WERI-Rb-1 (cell line): ENCODE measurements at places on chromosomes 5 and 9.
A peak's percentile ranks its signal among the peaks of the same experiment; 100 is the strongest.

DNA sequence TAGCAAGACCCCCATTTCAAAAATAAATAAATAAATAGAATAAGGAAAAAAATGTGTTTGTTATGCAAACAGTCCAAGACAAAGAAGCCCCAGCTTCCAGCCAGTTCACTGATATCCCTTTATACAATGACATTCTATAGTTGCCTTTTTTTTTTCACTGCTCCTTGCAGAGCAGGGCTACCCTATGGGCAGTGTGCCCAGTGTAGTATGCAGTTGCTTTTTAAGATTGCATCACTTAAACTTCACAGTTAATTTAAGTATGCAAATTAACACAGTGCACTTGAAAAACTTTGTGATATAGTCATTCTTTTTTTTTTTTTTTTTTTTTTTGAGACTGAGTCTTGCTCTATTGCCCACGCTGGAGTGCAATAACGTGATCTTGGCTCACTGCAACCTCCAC lies 40.8 kb upstream of the ARRDC3 start:
- no peak for DNase-seq

- DNase-seq, result no peak
Measured at GRCh38 chr5:179135441-179136215, 75.5 kb downstream of the ZNF354C start.

DNA sequence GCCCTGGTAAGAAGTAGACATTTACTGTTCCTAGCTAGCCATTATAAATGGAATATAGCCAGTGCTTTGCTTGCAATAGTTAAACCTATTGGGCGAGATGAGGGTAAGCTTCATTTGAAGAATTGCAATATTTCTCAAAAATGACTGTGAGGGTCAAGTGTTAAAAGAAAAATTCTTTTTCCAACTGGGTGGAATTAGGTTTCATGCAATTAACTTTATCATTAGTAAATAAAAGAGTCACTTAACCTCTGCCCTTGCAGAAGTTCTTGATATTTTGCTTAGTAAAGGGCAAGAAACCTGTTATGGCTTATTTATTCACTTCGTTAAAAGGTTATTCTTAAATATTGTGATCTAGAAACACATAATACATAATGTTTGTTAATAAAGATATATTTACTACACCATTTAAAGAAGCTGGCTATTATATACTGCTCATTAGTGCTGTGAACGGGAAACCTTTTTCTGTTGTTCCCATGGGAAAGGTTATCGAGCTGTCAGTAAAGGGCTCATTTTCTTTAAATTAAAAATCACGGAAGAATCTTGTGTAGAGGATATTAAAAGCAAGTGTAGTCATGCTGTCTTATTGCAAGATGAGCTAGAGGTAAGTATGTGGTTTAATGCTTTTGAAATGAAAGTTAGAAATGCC lies 370.5 kb downstream of the CSNK1G3 start:
- no peak for DNase-seq

DNA sequence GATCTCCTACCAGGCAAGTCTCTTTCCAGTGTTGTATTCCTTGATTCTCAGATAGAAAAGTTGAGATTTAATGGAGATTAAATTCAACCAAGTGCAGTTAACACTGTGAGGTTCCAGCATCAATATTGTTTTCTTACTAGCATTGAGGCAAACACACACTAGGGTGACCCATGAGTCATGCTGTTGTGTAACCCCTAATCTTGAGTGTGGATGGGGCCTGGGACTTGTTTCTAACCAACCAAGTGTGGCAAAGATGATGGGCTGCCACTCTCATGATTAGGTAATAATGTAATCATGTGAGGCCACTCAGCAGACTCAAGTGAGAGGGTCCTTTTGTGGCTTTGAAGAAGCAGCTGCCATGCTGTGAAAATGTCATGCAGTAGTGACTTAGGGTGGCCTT lies 394.2 kb downstream of the IRX2 start:
- DNase-seq, result no peak

- DNase-seq, result no peak
Measured at GRCh38 chr9:74369844-74370243, 127.3 kb upstream of the RORB start.

GRCh38 chr5:155912291-155912690 lies 414.7 kb upstream of the SGCD start:
- no peak for DNase-seq

DNA sequence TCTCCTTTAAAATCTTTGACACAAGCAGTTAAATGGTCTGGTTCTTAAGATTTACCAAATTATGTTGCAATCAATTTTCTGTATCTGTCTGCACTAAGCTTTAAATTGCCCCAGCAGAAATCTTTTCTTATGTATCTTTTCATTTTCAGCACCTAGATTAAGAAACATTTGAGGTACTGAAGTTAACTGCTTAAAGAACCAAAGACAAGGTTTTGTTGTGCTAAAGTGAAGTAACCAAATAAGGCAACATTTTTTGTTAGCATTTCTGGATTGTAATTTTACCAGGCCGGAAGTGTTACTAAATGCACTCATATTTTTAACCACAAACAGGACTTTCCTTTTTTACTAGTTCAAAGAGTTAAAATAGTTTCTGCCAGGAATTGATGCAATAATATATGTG lies 24.1 kb upstream of the MTAP start:
- no peak for DNase-seq

DNA sequence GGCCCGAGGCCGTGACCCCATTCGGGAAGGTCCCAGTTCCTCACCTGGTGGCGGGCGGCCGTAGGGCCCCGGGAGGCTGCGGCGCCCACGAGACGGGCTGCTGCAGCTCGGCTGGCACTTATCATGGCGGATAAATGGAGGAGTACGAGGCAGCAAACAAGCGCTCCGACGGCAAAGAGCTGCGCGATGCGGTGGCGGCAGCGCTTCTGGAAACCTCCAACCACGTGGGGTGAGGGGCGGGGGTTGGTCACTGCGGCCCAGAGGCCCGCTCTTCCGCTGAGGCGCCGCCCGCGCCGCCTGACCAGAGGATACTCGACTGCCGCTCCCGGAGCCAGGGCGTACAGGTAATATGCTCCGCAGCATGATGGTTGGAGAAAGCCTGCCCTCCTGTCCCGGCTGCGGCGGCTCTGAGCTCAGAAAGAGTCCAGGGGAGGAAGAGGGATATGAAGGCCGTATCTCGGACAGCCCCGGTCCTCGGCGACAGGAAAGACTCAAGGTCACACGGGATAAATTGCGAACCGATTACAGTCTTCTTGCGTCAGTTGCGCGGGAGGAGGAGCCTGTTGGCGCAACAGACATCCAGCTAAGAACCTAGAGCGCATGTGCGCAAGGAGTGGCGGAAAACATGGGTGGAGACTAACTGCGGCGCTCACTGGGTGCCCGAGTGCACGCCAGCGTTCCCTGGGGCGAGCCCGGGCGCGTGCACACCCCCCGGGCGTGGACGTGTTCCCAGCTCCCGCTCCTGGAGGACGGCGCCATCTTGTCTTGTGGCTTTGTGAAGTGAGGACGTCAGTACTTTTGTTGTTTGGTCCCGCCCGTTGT lies at the start of gene HSPA9:
HSPA9 (minus strand) TSS at position 208 of the 822 bp plus-strand sequence; CDS start at position 125, 83 bp downstream.
- peak; percentile 98 for DNase-seq

DNA sequence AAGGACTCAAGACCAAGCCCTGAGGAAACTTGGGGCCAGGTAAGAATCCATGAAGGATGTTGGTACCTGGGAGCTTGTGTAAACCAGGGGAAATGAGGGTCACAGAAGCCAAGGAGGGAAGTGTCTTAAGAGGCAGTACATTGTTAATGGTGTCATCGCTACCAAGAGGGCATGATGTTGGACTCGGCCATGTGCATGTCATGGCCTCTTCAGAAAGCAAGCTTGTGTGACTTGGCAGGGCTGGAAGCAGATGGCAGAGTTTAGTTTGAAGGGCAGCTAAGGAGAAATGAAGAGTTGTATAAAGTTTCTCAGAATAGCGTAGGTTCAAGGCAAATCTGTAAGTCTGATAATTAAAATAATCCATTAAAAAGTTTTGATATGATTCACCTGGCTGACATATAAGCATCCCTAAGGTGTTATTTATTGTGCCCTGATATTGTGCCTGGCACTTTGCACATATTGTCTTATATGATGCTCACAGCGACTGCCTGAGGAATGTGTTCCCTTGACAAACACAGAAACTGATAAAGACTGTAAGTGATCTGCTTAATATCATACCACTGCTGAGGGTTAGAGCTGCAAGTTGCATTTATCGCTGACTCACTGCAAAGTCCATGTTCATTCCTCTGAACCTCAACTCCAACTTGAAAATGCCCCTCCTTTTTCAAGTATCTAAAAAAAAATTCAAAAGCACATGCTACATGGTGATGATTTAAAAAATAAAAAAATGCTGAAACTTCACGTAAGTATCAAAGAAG lies 81.3 kb upstream of the PTPN3 start:
- DNase-seq, result no peak

DNA sequence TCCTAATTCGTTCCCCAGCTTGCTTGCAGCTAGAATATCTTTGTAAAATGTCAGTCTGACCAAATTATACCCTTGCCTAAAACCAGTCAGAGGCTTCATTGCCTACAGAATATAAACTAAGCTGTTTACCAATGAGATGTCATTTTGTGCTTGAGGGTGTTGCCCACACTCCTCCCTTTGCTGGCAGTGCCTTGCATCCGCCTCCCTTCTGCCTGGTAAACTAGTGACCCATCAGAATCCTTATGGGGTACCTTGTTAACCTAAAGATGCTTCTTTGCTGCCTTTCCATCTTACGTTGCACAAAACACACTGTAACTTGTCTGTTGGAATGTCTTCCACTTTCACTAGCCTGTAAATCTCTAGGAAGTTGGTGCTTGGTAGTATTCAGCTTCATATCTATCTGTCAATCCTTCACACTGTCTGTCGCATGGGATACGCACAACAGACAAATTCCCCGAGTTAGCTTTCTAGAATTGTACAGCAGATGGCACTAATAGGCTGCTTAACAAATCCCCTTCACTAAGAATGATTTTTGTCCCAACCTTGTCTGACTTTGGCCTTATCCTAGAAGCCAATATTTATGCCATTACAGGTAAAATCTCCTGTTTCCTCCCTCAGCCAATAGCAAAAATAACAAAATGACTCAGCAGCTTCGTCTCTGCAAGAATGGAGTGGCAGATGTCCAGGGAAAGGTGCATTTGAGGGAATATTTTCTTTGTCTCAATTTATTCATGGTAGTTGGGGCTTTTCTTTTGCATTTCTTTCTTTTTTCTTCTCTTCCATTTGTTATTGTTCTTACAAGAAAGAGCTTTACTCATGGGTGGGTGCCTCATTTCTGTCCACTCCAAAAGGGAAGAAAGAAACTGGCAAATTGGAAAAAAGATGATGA lies 3.0 kb downstream of the NUDT2 start:
- peak; percentile 17 for DNase-seq

- peak; percentile 47 for DNase-seq
Measured at GRCh38 chr5:150112201-150113046, 26.1 kb upstream of the CSF1R start.

DNA sequence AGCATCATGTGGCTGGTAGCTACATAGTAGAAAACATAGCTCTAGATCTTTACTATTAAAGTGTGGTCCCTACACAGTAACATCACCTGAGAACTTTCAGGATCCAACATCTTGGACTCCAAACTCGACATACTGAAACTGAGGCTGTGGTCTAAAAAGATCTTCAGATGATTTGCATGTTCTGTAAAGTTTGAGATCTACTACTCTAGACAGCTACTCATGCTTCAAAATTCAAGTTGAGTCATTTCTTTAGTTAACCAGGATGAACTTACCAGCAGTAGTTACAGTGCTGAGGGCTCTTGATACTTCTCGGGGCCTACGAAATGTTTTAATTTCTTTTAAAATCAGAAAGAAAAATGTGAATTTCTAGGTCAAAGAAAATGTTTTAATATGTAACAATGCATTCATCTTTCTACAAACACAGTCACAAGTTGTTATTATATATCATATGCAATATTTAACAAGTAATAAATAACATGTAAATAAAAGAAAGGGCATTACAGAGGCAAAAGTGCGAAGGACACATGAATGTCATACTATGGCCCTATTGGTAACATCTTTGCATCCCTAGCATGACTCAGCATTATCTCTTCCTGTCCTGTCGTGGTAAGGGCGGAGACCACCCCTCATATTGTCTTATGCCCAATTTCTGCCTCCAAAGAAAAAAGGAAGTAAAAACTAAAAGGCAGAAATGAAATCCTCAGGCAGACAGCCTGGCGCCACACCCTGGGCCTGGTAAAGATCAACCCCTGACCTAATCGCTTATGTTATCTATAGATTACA lies 563.9 kb upstream of the TLE4 start:
- no peak for DNase-seq

GRCh38 chr5:77140350-77140749 lies 53.3 kb upstream of the ZBED3 start:
- DNase-seq, result no peak

GRCh38 chr5:142758062-142758795 lies 11.9 kb upstream of the ARHGAP26 start:
- no peak for DNase-seq

DNA sequence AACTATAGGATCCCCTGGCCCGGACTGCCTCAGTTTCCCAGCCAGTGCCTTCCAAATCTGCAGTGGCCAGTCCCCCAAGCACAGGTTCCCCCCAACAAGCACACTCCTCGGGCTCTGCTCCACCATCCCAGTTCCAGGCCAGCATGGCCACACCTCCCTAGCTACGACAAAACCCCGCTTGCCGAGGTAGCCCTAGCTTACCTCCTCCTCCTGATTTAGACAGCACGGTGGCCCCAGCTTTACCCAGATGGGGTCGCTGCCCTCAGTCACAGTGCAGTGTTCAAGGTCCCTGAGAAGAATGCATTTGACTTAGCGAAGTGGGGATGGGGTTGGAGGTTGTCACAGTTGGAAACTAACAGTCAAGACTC lies 40.8 kb upstream of the GARNL3 start:
- no peak for DNase-seq

DNA sequence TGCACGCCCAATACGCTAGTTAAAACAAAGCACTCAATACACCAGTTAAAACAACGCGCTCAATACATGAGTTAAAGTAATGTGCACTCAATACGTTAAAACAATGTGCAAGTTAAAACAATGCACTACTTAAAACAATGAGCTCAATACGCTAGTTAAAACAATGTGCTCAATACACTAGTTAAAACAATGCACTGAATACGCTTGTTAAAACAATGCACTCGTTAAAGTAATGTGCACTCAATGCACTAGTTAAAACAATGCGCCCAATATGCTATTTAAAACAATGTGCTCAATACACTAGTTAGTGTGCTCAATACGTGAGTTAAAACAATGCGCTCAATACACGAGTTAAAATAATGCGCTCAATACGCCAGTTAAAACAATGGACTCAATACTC lies 185.0 kb downstream of the TRIO start:
- DNase-seq, result no peak

DNA sequence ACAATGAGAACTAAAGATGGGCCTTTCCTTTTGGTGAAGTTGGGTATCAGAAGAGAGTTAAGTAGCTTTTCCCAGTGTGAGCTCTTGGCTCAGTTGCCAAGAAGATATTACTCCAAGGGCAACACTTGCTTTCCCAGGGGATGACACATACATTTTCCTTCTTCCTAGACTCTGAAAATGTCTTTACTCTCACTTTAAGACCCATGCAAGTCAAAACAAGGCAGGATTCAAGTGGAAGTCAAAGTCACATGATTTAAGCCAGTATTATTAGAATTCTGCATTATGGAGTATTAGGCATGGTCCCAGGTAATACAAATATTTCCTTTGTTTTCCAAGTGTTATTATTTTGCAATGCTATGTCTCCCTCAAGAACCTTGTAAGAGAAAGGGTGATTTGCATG lies 175.1 kb downstream of the PPP2R2B start:
- DNase-seq, result no peak

DNA sequence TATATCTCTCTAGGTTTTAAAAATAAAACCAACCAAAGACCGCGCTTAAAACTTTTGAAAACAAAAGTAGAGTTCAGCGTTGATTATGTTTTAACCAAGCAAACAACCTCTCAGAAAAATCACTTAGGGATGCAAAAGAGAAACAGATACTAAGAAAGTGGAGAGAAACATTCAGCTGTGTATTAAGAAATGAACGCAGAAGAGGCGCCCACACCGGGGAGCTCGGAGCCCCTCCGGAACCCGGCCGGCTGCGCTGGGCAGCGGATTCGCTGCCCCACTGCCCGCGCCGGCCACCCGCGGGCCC lies 1.4 kb downstream of the PITX1 start:
- DNase-seq, result no peak
